Stimulated activated CD8-positive, alpha-beta memory T cell treated with anti-CD3 and anti-CD28 coated beads, Interleukin-7, amount 100 ng/mL, for 4 hours (primary cell): ENCODE measurements at places on chromosomes 2 and 18.

DNA sequence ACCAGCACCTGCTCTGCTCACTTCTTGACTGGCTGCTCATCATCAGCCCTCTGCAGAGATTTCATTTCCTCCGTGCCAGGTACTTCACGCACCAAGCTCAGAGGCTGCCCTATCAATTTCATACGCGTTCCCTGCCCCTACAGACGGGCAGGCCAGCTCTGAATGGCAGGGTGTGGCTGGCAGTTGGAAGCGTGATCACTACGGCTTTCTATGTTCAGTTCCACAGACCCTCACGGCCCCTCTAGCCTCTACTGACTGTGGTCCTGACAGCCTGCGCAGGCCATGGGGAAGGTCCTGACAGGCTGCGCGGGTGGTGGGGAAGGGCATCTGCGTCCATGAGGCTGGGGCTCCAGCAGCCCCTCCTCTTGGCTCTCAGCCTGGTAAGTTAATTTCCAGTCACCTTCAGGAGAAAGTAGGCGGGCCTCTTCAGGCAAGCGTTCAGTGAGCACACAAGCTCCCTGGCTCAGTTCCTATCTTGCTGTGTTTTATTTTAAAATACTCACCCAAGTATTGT is 154.8 kb downstream of the ZNF236 start:
- DNase-seq, result no peak

GRCh38 chr18:27585602-27586173 is 400.6 kb upstream of the CHST9 start:
- DNase-seq, result no peak

DNA sequence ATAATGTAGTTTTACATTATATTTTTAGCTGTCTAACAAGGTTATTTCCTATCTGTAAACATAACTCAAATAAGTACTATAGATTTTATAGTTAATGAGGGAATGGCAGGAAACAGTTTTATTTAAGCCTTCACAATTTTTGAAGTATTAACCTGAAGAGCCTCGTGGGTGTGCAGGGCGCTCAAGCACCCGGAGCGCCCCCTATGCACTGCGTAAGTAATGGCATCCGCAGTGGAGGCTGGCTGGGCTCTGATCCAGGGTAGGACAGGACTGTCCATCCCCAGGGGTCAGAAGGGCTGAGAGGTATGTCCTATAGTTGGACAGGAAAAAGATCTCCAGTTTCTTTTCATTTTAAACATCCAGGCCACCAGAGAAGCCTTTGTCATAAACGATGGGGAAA is 8.2 kb upstream of the GBX2 start:
- DNase-seq, result no peak

DNA sequence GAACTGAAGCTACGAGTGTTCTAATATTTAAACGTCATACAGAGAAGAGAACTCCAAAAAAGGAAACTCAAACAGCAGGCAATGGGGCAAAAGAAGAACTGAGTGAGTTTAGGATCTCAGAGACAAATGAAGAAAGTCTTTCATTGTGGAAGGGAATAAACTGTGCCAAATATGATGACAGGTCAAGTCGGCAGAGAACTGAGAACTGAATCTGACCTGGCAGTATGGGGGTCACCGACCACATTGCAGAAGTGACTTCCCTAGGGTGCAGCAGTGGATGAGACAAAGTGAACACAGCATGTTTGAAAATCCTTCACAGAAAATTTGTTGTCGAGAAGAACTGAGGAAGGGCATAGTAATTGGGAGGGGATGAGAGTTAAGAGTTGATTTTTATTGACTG is 55.9 kb downstream of the TTC21B start:
- no peak for DNase-seq

DNA sequence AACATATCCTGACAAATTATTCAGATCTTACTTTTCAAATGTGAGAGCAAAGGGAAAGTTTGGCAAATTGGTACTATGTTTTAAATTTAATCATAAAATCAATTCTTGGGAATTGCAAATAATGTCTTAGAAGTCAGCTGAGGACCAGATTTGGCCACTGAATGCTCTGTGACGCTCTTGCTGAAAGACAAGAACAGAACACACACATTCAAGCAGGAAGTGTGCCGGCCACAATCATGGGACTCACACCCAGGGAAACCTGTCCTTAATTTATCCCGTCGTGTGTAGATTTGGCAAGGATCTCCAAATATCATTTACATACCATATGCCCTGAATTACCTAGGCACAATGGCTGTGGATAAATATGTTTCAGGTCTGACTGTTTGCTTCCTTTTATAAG is 253.1 kb downstream of the TCF4 start:
- DNase-seq, result no peak
